ENCODE measurements at places on chromosomes 1 and 21.

GRCh38 chr1:116587501-116588227, 16.8 kb upstream of the CD58 start:
- no peak for DNase-seq

GRCh38 chr1:77888081-77888780, at the start of gene NEXN:
NEXN (plus strand) TSS chr1:77888624; CDS start chr1:77916107, 27,483 bp downstream.
- no peak for DNase-seq

GRCh38 chr1:192554904-192555303, 20.7 kb upstream of the RGS1 start:
- DNase-seq: no peak

DNA sequence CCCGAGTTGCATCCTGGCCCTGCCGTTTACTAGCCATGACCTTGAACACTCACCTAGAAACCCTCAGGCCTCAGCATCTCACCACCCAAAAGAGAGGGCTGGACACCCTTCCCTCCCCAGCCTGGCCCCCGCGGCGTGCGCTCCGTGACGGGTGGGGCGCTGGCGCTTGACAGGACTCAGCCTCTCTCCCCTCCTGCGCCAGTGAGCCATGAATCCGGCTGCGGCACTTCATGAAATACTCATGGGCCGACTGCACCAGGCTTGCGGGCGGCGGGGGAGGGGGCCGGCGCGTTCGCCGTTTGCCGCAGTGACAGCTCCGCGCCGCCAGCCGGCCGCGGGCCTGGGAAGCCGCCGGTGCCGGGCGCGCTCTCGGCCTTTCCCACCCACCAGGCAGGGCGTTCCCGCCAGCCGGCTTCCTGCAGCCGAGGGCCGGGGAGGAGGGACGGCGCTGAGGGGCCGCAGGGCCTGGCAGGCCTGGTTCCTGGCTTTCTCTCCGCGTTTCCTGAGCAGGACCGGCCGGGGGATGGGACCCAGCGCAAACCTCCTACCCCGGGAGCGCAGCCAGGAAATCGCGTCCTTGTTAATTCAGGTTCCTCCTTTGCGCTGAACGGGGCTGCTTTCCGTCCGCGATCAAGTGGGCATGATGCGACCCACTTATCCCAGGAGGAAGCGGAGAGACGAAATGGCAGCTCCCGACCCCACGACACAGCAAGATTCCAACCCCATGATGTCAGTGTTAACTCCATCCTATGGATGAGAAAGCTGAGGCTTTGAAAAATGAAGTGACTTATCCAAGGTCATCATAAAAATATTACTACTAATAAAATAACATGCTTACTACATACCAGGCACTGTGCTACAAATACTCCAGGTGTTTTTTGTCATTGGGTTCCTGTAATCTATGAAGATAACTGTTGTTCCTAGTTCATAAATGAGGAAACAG, 9.1 kb upstream of the LUZP1 start:
- no peak for DNase-seq

- DNase-seq: no peak
Observed at GRCh38 chr1:26598890-26599289, 69.3 kb downstream of the RPS6KA1 start.

- DNase-seq: no peak
Observed at GRCh38 chr1:183090391-183091006, 67.3 kb downstream of the LAMC1 start.

DNA sequence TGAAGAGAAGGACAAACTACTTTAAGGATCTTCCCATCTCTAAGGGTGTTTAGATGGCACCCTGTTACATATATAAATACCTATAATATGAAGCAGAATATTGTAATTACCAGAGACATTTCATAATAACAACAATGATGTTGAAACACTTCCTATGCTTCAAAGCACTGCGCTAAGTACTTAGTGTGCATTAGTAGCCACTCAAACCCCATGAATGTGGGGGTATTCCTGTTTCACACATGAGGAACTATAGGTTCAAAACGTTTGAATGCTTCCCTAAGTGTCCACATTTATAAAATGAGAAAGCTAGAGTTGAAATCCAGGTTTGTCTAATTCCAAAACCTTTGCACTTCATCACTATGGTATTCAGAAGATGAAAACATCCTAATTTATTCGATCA, 18.5 kb upstream of the OR10J5 start:
- DNase-seq: no peak

DNA sequence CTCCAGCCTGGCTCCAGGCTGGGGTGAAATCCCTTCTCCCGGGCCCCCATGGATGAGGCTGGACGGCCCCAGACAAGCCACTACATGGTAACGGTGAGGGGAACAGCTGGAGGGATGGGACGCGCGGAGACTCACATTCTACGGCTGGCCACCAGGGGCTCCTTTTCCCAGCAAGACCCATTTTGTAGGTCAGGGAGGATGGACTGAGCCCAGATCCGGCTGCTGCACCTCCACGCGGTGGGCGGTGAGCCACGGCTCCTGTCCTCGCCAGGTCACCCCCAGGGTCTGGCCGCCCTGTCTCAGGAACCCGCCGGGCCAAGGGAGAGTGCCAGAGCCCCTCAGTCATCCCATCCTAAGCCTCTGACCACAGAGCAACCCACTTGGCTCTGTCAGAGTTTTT, 75.0 kb upstream of the ACTRT2 start:
- DNase-seq: no peak

DNA sequence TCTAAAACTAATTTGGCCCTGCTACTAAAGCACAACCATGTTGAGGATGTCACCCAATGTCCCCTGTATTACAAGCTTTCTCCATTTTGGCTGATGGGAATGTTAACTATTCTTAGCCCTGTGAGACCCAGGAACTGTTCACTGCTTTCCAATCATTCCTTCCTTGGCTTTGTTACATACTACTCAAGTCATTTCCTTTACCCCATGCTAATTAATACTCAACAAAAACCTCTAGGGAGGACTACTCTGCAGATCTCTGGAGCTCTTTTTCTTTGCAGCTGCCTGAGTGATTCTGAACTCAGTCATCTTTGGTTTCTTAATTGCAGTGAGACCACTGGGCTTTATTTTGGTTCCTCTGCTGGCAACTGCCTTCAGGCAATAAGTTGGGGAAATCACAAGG, 23.3 kb upstream of the RPE65 start:
- no peak for DNase-seq
